Fibroblast of skin of scalp (primary cell): ENCODE measurements at places on chromosomes 5 and 9.

DNA sequence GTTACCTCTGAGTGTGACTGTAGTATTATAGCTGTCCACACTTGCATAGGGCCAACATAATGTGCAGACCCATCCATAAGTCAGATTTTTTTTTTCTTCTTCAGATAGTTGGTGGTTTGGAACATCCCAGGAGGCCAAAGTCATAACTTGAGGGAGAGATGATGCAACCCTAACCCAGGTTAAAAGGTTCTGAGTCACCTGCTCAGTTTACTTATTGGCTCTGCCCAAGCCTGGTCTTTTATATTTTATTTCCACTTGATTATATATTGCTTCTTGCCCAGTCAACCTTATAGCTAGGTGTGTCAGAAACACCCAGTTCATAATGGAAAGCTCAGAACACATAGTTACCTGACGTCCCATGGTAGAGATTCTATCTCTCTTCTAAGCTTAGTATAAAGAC, 113.1 kb upstream of the PCSK1 start:
- no peak for DNase-seq

DNA sequence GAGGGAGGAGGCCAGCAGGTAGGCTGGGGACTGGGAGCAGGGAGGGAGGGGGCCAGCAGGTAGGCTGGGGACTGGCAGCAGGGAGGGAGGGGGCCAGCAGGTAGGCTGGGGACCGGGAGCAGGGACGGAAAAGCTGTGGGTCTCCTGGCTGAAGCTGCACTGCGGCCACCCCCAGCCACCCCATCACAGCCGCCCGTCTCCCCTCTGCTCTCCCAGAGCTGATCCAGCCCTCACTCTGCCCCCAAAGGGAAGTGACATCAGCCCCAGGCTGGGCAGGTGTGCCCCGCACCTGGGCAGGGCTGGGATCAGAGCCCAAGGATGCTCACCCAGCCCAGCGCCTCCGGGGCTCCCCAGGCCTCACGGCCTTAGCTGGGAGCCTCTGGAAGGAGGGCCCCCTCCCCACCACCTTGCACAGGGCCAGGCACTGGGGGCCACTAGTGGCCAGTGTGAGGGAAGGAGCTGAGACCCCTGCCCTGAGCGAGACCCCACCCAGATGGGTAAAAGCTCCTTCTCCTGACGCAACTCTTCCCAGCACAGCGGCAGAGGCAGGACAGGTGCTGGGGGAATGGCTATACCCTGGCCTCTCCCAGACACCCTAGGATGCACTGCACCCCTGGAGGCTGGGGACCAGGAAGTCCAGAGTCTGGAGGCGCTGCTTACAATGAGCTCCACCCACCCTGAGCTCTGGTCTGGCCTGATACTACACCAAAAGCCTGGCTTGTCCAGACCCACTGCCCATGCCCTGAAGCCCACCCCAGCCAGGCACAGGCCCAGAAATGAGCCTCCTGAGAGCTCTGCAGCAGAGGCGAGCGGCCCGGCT, 11.6 kb downstream of the AGPAT2 start:
- DNase-seq = no peak

DNA sequence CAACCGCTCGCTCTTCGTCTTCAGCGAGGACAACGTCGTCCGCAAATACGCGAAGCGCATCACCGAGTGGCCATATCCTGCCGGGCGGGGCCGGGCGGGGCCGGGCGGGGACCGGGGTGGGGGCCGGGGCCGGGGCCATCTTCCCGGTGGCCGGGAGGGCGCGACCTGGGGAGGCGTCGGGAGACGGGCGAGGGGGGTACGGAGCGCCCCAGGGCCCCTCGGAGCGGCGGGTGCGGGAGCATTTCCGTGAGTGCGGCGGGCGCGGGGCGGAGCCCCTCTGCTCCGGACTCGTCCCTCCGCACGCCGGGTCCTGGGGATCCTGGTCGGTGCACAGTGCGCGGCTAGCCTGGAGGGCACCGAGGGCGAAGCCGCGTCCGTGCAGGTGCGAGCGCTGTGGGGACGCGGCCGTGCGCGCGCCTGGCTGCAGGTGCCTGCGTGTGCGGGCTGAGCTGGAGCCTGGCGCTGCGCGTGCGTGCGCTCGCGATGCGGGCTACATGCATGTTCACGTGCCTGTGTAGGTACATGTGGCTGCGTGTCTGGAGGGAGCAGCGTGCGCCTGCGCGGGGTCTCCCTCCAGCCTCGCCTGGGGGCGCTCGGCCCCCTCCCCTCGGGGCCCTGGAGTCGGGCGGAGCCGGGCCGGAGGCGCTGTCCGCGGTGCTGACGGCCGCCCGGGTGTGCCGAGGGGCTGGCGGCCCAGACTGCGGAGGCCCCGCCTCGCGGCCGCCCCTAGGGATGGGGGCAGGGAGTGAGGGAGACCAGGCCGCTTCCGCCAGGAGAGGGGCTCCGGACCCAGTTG, 762 bp downstream of the CACNA1B start:
- DNase-seq = peak; percentile 40

- peak; percentile 77 for DNase-seq
Observed at GRCh38 chr9:21831841-21832509, 29.5 kb downstream of the MTAP start.

- DNase-seq = no peak
Observed at GRCh38 chr9:108274971-108275370, 580.8 kb downstream of the ACTL7B start.

DNA sequence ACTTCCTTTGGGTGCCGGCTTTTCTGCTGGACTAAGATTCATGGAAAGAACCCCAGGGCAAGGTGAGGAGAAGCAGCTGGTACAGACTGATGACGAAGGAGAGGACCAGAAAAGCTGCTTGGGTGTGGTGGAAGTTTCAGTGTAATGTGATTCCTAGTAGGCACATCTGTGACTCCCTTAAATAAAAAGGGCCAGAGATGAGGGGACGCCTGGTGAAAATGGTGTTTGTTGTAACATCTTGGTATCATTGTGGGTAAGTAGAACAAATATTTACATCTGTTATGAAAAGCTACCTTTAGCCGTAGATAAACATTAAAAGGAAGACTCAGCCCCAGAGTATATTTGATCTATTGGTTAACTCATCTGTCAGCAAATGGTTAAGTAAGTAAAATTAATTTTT, 33.8 kb downstream of the OTULINL start:
- DNase-seq = no peak
